ENCODE measurements at places on chromosomes 11 and 22.

DNA sequence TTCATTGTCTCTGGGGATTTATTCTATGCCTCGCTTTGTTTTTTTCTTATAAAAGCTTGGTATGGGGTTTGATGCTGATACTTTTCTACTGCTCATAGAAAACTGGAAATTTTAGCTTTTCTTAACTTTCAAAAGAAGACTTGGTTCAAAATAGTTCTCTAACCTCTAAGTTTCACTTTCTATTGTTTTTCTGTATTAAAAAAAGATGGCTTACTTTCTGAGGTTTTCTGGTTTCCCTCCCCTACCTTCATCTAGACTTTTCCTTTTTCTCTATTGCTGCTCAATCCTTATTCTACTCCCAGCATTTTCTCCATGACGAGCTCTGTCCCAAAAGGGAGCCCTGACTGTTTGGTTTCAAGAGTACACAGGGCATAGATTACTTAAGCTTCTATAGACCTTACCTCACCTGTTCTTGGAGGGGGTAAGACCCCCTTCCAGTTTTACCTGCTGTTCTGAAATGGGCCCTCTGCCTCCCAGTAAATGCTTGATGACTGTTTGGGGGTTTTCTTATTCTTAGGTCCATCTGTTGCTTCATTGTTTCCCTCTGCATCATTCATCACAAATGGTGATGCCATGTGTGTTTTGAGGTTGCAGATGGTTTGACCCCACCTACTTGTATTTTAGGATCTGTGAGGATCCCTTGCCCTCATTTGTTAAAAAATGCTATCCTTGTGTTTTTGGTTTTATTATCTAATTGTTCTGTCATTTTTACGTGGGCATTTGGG lies 29.5 kb downstream of the DNHD1 start:
- no peak for DNase-seq

- DNase-seq, result no peak
Observed at GRCh38 chr11:71251761-71252268, 562 bp downstream of the SHANK2 start.

GRCh38 chr11:19886498-19886897 lies 173.9 kb downstream of the NAV2 start:
- DNase-seq, result no peak

DNA sequence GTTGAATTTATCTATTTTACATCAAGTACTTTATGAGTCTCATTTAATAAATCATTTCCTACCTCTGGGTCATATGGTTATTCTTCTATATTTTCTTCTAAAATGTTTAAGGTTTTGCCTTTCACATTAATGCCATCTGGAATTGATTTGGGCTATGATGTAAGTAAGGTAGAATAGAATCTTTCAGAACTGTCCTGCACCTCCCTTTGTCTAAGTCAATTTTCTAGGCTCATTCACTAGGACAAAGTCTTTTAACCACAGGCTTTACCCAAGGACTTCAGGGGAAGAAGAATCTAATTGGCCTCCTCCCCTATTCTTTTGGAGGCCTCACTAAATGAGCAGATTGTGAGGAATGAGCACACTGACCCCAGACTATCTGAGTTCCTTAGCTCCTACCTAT lies 146.0 kb downstream of the BBOX1 start:
- DNase-seq, result no peak

GRCh38 chr11:65429724-65430405 lies 7.3 kb downstream of the NEAT1 start:
- peak; percentile 52 for DNase-seq

- no peak for DNase-seq
Observed at GRCh38 chr11:107139396-107139795, 121.1 kb upstream of the GUCY1A2 start.

GRCh38 chr11:110076371-110076965 lies 16.7 kb upstream of the ZC3H12C start:
- no peak for DNase-seq

DNA sequence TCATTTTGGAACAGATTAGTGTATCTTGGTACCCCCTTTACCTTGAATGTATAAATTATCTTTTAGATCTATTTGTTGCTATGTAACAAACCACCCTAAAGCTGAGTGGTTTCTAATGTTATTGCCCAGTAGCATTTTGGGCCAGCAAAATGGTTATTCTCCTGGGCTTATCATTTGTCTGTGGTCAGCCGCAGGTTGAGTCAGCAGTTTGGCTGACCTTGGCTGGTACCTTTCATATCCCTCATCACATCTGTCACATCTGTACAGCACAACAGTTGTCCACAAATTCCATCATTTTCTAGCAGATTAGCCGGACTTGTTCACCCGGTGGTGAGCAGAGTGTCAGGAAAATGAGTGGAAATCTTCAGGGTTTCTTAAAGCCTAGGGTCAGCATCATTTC lies 588.5 kb upstream of the ARHGAP42 start:
- no peak for DNase-seq

GRCh38 chr22:17743661-17744411 lies 30.4 kb downstream of the BID start:
- no peak for DNase-seq

- no peak for DNase-seq
Observed at GRCh38 chr11:124864176-124864891, 898 bp upstream of the ROBO3 start.

GRCh38 chr22:39488563-39489083 lies 13.5 kb upstream of the MIEF1 start:
- DNase-seq, result no peak

DNA sequence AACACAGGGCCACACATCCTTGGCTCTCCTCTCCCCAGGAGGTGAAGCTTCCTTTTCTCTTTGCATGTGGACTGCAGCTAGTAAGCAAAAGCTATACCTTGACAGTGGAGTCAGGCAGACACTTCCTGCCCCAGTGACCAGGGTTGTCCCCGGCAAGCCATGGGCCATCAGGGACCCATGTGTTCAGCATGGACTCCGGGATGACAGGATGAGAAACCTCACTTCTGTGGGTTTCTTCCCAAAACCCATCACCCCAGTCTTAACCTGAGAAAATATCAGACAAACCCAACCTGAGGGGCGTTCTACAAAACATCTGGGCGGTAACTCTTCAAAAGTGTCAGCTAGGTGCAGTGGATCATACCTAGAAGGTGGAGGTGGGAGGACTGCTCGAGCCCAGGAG lies 40.2 kb downstream of the GNB1L start:
- DNase-seq, result no peak

DNA sequence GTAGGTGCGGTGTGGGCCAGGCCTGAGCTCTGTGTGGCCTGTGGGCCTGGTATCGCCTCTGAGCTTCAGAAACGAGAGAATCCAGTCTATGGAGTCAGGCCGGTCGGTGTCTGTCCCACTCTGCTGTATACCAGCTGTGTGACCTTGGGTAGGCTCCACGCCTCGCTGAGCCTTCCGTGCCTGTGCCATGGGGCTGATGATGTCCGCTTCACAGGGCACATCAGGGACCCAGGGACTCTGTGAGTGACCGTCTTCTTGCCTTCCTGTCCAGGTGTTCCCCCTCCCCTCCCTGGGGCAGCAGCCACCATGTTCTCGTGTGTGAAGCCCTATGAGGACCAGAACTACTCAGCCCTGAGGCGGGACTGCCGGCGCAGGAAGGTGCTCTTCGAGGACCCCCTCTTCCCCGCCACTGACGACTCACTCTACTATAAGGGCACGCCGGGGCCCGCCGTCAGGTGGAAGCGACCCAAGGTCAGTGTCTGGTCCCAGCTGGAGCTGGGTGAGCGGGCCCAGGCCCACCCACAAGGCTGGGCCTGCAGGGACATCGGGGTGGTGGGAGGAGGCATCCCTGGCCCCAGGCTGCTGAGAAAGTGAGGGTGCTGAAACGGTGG lies 17.9 kb downstream of the CAPN5 start:
- no peak for DNase-seq

DNA sequence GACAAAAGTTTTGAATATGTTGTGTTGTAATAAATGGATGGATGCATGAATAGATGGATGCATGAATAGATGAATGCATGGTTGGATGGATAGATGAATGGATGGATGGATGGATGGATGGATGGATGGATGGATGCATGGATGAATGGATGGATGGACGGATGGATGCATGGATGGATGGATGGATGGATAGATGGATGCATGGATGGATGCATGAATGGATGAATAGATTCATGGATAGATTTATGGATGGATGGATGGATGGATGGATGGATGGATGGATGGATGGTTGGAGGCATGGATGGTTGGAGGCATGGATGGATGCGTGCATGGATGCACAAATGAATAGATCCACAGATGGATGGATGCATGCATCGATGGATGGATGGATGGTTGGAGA lies 623.2 kb upstream of the B3GAT1 start:
- DNase-seq, result no peak

DNA sequence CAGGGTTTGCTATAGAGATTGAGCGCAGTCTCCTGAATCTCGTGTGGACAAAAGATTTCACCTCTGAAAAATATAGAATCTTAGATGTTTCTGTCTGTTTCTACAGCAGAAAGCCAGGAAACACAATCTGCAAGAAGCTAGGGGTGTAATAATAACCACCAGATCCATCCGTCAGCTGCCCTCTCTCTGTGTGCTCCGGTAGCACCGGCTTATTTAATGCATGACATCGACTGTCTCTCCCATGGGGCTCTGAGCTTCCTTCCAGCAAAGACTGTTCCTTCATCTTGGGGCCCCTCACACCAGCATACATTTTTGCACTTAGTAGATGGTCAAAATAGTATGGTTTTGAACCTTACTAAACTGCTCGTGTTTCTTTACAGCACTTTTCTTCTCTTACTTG lies 20.2 kb downstream of the BARX2 start:
- no peak for DNase-seq

All from CD8-positive, alpha-beta T cell (primary cell).